T-helper 2 cell (primary cell): ENCODE measurements at places on chromosomes 13 and 19.

DNA sequence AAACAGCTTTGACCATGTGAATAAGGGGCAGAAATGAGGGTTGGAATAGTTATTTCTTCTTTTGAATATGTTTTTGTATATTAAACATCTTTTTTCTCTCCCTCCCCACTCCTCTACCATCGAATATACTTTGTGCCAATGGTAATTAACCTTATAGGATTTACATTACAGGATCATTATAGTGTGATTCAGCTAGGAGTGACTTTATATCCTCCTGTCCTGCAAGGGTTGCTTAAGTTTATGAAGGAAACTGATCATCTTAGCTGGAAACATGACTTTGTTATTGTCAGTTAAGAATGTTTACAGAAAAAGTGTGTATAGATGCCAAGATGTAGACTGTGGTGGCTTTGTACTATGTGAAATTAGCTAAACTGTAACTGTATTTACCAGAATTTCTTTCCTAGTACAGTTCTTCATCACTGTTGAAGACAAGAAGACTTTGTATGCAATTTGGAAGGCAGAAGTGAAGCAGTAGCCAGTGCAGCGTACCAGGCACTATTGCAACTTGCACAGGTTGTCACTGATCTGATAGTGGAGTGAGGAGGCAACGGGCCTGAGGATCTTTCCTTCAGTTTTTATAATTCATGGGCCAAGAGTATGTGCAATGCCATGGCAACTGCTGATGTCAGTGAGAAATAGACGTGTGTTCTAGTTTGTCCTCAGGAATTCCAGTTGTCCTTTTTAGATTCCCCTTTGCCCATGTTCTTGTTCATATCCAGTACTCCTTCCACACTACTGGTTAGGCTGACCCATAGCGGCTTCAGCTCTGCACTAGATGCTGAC is 8.2 kb upstream of the PAN3 start:
- no peak for DNase-seq

GRCh38 chr13:52994865-52995264 is 33.7 kb upstream of the OLFM4 start:
- DNase-seq: no peak

- DNase-seq: no peak
Observed at GRCh38 chr19:34598217-34599155, 78.5 kb downstream of the SCGB2B2 start.

- DNase-seq: no peak
Observed at GRCh38 chr13:39326469-39327171, 276.4 kb downstream of the LHFPL6 start.

- no peak for DNase-seq
Observed at GRCh38 chr19:13796301-13797057, 1.2 kb downstream of the ZSWIM4 start.
